ENCODE measurements at places on chromosomes 11 and 22.
A peak's percentile ranks its signal among the peaks of the same experiment; 100 is the strongest.

DNA sequence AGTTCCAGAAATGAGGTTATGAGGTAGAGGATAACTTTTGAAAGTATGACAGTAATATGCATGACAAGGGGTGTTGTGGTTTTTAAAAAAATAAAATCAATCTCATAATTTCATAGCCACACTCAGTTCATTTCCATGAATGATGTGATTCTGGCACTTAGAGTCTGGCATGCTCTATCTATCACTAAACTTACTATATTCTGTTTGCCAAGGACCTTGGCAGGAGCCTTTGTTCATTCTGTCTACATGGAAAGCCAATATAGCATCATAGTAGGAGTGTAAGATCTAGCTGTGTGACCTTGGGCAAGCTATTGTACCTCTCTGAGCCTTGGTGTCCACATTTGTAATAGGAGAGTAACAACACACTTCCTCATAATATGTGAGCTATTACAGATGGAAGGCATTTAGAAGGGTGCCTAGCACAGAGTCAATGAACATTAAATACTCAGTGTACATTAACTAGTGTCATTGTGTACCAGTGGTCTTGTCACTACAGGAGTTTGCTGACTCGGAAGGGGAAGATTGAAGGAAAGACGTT lies 507.6 kb downstream of the SOX6 start:
- DNase-seq, result no peak

DNA sequence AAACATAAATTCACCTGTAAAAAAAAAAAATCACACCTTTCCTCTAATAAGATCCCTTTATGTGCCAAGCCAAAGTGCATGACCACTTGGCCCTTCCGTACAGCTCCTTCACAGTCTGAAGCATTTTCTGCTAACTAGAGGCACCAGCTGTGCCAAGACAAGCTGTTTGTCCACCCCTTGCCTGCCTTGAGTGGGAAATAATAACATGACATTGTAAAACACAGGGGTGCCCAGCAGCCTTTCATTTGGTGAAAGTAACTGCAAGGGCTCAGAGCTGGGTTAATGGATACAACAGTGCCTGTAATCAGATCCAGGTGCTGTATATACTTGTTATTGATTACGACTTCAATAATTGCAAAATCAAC lies 59.2 kb downstream of the DDIAS start:
- DNase-seq, result no peak

DNA sequence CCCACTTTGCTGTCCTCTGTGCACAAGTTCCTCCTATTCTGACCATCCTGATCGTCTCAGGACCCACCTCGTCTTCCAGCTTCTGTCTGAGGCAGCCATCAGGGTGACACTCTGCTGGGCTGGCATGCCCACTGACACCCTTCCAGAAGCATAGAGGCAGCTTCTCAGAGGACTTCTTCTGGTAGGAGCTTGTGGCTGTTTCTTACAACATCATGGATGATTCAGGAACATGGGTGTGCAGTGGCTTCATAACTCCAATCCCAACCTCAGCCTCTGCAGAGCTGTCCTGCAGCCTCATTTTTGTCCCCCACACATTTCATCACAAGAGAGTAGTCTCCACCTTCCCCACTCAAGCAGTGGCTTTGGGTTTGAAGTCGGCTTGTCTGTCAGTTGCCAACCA lies 20.9 kb upstream of the CTR9 start:
- no peak for DNase-seq

DNA sequence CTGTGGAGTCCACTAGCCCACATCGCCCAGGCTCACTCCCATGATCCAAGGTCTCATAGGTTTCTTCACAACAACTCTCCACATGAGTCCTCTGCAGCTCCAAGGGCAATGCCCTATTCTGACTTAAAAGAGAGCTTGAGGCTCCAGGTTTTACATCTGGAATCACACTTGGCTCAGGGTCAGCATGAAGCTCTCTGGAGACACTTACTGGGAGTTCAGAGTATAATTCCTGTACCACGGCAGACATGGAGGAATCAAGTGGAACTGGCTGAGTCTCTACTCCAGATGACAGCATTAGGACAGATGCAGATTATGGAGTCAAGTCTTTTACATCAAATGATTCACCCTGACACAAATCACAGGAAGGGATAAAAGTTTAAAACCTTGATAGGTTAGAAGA lies 11.4 kb downstream of the PRR14L start:
- no peak for DNase-seq

DNA sequence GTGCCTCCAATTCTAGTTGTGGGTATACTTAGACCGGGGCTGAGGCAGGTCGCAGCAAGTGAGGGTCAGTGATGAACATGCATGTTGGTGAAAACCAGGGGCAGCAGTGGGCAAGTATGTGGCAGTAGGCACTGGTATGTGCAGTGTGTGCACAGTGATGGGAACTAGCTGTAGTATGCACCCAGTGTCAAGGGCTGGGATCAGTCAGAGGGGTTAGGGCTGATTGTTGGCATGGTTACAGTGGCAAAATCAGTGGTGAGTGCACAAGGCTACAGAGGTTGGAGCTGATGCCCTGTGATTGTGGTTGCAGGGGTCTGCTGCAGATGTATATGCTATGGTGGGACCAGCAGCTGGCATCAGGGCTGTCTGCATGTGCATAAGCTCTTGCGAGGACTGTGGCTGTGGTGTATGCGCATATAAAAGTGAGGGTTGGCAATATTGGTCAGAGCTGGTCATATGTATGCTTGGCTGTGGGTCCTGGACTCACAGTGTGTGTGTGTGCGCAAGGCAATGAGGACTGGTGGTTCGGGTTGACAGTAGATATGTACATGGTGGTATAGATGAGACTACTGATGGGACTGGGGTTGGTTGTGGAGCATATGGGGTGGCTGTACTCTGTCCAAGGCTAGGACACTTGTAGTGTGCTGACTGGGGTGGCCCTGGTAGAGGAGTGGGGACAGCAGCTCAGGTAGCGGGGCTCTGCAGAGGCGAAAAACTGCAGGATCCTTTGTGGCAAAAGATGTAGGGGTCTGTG lies 33.7 kb upstream of the CHORDC1 start:
- DNase-seq, result no peak

- DNase-seq, result no peak
These were observed 2.0 kb upstream of the ASCL2 start for GRCh38 chr11:2272228-2272945.

DNA sequence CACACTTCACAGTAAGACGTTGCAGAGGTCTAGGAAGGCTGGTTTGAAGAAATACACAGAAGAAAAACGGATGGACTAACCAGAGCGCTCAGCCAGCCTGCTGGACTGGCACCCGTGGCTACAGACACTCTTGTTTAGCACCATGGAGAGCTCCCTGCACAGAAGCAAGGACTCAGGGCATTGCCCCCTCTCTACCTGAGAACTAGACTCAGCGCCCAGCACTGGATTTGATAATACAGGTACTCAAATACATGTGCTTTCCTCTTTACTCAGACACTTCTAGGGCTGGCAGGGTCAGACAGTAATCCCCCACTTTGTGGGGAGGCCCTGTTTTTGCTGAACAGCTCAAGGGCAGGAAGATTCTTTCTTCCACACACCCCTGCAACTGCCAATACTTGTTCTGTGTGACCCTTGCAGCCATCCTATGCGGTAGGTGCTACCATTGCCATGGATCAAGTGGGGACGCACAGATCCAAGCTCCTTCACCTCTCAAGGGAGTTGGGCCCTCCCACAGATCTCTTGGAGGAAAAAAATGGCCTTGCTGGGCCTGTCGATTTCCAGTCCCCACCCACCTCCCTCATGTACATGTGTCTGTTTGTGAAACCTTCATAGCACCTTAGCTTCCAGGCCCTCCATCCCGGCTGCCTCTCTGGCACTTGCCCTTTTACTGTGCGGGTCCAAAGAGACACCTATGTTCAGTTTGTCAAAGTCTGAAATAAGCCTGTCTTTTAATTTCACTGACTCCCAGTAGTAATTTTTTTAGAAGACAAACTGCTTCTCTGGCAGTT lies 5.1 kb upstream of the P2RX6 start:
- no peak for DNase-seq

GRCh38 chr11:58575377-58576020 lies at the start of gene LPXN:
TSS of gene LPXN (minus strand) at chr11:58575856. CDS start at chr11:58575772, 84 bp downstream.
- peak; percentile 41 for DNase-seq

GRCh38 chr11:126874276-126874675 lies 126.3 kb downstream of the KIRREL3 start:
- no peak for DNase-seq

GRCh38 chr11:116507016-116507415 lies 265.8 kb downstream of the BUD13 start:
- DNase-seq, result no peak

DNA sequence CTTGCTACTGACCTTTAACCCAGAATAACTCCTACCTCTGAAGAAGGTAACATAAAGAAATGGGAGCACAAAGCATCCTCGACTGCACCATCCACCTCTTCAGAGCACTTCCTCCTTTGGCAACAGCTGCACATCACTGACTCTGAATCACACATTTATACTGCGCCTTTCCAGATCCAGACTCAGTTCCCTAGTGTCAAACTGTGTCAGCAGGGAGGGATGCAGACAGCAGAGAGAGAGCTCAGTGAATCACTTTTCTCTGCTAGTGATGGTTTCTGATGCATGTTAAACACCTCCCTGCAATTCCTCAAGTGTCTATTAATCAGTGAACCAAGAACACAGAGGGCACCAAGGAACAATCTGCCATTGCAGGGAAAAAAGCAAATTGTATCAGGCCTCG lies 118.9 kb downstream of the PLEKHA7 start:
- no peak for DNase-seq

DNA sequence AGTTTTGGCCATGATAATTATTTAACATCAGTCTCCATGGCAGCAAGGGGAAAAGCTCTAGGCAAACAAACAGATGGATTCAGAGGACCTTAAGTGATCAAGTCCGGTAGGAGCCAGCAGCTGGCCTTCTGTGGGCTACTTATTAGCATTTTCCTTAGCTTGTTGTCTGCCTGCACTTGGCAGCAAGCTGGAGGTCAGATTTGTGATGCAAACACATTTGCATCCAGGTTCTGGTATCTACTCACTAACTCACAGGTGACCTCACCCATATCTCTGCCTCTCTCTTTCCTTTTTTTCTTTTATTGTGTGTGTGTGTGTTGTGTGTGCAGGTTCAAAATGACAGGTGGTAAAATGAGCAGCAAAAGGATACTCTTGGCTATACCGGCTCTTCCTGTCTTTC lies 32.3 kb downstream of the ARHGAP42 start:
- no peak for DNase-seq

GRCh38 chr22:22785316-22786065 lies 102.1 kb upstream of the IGLL5 start:
- DNase-seq, result no peak

- no peak for DNase-seq
These were observed 877.0 kb downstream of the OPCML start for GRCh38 chr11:132655187-132655855.

GRCh38 chr11:673866-674265 lies 21.2 kb downstream of the DEAF1 start:
- no peak for DNase-seq

DNA sequence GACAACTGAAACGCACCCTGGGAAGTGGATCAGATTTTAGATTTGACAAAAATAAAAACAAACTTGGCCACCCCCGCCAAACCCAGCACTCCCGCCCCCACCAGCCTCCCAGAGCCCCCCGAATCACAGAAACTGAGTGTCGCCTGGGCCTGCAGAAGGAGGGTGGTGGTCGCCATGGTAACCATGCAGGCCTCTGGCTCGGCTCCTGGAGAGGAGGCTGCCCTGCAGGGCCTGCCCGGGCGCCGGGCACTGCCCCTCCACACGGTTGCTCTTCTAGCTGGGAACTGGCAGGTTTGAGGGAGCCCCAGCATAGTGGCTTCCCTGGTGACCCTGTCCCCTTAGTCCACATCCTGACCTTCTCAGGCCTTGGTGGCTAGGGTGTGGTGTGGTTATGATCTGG lies 19.3 kb downstream of the CACNA1I start:
- no peak for DNase-seq

GRCh38 chr11:104369761-104370160 lies 205.8 kb upstream of the PDGFD start:
- no peak for DNase-seq

GRCh38 chr22:17802822-17803221 lies 28.6 kb upstream of the BID start:
- no peak for DNase-seq

DNA sequence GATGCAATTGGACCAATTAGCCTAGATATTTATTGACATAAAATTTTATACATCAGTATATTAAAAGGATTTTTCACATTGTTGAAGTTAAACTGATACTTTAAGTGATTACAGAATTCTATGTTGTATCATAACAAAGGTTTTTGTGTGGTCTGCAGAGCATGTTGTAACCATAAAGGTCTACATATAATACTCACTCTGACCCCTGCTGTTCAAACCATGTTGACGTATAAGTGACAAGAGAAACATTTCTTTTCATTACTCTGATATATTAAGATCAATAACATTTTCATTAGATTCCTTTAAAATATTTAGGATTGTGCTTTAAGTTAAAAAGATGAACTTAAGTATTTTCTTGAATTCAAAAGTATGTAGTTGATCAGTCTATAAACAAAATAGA lies 63.9 kb downstream of the GAS2 start:
- DNase-seq, result no peak

DNA sequence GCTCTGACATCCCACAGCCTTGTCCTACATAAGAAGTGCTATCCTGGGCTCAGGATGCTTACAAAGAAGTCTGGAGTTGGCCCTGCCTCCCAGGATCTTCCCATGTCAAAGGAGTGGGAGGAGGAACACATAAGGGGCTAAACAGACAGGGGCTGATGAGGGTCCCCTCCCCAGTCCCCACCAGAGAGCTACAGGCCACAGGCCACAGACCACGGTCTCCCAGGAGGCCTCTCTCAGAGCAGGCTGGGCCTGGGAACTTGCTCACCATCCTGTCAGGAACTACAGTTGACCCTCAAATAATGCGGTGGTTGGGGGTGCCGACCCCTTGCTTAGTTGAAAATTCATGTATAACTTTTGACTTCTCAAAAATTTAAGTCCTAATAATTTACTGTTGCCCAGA lies 315.5 kb downstream of the NTM start:
- no peak for DNase-seq

DNA sequence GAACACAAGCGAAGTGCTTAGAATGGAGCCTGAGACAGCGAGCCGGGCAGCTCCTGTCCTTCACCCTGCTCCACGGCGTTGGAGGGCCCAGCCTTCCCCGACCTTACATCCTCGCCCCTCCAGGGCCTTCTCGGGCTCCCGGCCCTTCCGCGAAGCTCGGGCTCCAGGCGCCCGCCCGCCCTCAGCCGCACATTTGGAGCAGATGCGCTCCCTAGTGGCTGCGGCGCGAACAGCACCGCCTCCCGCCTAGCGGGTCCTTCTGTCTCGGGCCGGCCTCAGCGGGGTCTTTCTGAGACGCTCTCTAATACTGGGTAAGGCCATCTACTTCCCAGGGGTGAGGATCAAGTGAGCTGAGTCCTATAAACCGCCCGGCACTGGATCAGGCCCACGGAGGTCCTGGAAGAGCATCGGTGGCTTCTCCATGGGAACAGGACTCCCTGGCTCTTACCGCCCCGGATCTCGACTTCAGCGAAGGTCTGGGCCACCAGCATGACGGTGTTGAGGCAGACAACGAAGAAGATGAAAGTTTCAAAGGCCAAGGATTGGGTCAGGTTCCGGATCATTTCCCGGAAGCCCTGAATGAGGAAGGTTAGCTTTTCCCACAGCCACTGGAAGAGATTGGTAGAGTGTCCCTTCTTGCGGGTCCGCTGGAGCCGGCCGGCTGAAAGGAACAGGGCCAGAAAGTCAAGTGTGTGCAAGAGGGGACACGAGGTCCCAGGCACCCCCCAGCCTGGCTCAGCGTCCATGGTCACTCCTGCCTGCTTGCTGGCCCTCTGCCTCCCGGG lies 3.7 kb downstream of the CATSPER1 start:
- DNase-seq, result peak; percentile 82

- no peak for DNase-seq
These were observed 6.1 kb downstream of the TNNT3 start for GRCh38 chr11:1925373-1926155.

- DNase-seq, result no peak
These were observed 196.5 kb downstream of the FAM76B start for GRCh38 chr11:95593111-95593510.

GRCh38 chr22:20011993-20012740 lies 4.5 kb downstream of the ARVCF start:
- no peak for DNase-seq

Measured in activated naive CD8-positive, alpha-beta T cell treated with anti-CD3 and anti-CD28 coated beads for 36 hours (primary cell).